Amniotic epithelial cell (primary cell): ENCODE measurements at places on chromosomes 5 and 9.
A peak's percentile ranks its signal among the peaks of the same experiment; 100 is the strongest.

GRCh38 chr5:125717209-125717608, 706.0 kb upstream of the GRAMD2B start:
- DNase-seq, result peak; percentile 63

- no peak for DNase-seq
These were observed 181.1 kb downstream of the TRIM32 start for GRCh38 chr9:116868201-116868600.

DNA sequence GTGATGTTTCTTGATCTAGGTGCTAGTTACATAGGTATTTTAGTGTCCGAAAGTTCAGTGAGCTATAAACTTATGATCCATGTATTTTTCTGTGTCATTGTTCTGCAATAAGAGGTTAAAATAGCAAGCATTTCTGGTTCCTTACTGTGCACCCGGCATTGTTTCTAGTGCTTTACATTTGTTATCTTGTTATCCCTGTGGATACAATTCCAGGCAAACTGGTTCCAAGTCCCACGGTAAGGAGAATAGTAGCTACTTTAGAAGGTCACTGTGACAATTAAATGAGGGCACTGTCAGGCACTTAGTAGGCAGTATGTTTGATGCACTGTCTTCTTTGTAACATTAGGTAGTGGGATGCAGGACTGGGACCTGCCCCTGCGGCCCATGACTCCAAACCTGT, 9.0 kb downstream of the FUBP3 start:
- DNase-seq, result no peak

- peak; percentile 65 for DNase-seq
These were observed 3.0 kb downstream of the GOLM1 start for GRCh38 chr9:86096386-86096785.

DNA sequence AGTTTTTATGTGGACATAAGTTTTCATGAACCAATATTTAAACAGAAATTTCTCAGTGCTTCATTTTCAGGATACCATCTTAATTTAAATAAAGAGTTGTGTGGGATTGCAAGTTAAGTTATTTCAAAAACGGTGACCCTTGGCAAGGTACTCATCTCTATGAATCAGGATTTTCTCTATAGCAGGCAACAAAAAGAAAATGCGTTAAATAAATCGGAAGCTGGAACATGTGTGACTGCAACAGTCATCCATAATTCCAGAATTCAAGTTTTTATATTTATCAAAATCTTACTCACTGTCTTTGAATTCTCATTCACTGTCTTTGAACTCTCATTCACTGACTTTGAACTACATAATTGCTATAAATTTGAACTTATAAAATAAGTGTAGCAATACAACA, 5.8 kb upstream of the RECK start:
- no peak for DNase-seq

DNA sequence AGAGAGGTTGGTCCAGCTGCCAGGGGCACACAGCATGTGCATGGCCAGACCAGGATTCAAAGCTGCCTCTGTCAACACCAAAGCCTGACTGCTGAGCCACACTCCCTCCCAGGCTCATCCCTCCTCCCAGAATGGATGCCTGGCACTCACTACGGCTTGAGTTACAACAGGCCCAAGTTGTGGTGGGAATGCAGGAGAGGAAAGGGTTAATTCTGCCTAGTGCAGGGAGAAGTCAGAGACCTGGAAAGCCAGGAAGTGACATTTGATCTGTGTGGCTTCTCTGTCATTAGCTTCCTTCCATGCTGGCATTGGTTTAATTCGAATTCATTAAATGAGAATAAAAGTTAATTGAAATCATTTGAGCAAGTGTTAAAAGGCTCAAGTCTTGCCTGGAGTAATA, 150.0 kb downstream of the NSG2 start:
- DNase-seq, result no peak

- no peak for DNase-seq
These were observed 264.2 kb downstream of the TMEM38B start for GRCh38 chr9:105958587-105958986.

DNA sequence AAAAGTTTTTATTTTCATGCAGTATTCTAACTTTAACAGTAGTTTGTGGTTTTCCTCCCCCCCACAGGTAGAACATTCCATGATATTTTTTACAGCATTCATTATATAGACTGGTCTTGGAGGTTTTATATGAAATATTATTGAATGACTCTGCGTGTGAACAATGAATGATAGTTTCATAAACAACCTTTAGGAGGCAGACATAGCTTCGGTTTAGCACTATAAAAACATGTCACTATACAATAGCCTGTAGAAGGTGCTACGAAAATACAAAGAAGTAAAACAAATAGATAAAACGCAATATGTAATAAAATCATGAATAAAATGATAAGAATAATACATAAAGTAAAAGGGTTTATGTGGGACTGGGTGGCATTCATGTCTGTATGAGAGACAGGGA, 8.5 kb downstream of the KLF4 start:
- DNase-seq, result no peak

GRCh38 chr5:125961150-125961549, 462.1 kb upstream of the GRAMD2B start:
- DNase-seq, result no peak

DNA sequence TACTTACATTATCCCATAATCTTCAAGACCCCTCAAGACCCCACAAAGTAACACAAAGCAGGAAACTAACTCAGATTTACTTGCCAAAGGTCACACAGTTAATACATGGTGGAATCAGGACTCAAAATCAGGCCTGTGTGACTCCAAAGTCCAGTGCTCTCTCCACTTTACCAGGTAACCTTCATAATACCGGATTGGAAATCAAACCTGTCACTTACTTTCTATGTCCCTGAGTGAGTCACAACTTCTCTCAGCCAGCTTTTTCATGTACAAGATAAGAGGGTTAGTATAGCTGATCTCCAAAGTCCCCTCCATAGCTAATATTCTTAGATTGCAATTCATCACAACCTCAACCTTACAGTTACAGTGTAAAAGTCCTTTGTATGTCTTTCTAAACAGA, 17.1 kb downstream of the STRBP start:
- DNase-seq, result no peak

GRCh38 chr9:124409410-124409809, 5.8 kb downstream of the PSMB7 start:
- DNase-seq, result peak; percentile 63

DNA sequence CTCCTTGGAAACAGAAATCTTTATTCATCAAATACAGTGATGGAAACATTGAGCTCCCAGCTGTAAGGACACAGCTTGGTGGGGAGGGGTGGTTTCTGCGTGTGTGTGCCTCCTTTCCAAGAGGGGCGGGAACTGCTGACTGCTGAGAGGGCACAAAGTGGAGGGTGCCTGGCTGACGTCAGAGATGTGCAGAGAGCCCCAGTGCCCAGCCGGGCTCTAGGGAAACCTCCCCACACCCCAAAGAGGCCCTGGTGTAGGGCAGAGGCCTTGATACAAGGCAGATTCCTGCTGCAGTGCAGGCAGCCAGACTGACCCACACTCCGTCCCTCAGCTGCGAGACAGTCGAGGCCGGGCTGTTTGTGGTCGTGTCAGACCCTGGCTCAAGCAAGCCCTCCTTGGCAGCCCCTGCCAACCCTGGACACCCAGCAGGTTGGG, 191.0 kb downstream of the CACNA1B start:
- DNase-seq, result no peak

- no peak for DNase-seq
These were observed 7.8 kb downstream of the GZMA start for GRCh38 chr5:55110217-55110616.

DNA sequence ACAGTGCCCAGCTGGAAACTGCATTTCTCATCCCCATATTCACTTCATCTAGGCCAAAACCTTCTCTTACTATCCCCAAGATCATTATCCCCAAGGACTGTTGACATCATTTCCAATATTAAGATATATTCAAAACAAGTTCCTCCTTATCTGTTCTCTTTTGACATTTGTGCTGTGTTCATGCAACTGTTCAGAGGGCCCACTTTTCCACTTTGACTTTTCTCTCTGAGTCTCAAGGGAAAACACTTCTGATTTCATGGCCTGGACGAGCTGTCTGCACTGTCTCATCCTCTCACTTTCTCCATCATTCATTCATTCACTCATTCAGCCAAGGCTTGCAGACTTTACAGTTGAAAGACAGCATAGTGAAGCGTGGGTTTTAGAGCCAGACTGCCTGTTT, 173.7 kb upstream of the DAPK1 start:
- DNase-seq, result no peak

DNA sequence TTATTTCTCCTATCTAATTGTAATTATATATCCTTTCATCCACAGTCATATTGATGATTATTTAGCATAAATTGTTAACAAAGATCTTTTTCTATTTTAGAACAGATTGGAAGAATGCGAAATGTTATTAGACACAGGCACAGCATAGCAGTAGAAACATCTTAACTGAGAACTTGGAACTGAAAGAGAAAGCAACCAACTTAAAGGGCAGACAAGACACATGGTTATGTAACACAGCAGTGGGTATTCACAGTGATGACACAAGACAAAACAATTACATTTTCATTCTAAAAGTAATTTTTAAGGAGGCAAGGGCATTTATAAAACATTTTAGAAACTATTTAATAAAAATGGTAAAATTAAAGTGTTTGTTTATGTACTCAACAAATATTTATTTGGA, 57.7 kb upstream of the MEF2C start:
- no peak for DNase-seq
